Activated CD4-positive, CD25-positive, alpha-beta regulatory T cell treated with anti-CD3 and anti-CD28 coated beads, Interleukin-2, amount 50 U/mL, for 16 hours (primary cell): ENCODE measurements at places on chromosomes 11 and 22.
A peak's percentile ranks its signal among the peaks of the same experiment; 100 is the strongest.

DNA sequence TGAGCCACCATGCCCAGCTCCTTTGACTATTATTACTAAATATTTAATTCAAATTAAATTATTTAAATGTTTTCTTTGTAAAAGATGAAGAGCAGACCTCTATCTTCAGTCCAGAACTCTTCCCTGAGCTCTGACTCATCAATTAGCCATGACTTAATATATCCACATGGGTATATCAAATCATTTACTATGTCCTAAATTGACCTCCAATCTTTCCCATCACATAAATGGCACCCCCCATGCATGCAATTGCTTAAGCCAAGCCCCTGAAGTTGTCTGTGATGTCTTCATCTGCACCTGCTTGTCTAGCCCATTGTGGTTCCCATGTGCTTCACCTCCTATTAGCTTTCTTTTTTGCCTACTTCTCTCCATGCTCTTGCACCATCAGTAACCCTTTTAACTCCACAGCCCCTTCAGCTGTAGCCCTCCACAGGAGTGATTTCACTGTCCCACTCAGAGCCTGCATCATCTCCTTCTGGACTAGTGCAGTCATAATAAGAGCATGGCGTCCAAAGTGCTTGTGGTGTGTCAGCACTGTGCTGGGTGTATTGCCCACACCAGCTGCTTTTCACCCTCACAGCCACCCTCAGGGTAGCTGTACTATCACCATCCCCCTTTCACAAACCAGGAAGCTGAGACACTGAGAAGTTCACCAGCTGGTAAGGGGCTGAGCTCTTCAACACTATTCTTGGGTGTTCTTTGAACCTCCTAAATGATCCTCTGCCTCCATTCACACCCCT lies 11.8 kb upstream of the THY1 start:
- DNase-seq: no peak

- DNase-seq: no peak
These were observed 18.3 kb downstream of the AMPD3 start for GRCh38 chr11:10473371-10473770.

- no peak for DNase-seq
These were observed 73.7 kb upstream of the KIRREL3 start for GRCh38 chr11:127074151-127074761.

GRCh38 chr22:32728291-32728690 lies 73.2 kb upstream of the TIMP3 start:
- no peak for DNase-seq

GRCh38 chr11:73233692-73234470 lies 15.8 kb downstream of the P2RY2 start:
- no peak for DNase-seq

GRCh38 chr11:69170704-69171103 lies 15.0 kb downstream of the SMIM38 start:
- DNase-seq: no peak

DNA sequence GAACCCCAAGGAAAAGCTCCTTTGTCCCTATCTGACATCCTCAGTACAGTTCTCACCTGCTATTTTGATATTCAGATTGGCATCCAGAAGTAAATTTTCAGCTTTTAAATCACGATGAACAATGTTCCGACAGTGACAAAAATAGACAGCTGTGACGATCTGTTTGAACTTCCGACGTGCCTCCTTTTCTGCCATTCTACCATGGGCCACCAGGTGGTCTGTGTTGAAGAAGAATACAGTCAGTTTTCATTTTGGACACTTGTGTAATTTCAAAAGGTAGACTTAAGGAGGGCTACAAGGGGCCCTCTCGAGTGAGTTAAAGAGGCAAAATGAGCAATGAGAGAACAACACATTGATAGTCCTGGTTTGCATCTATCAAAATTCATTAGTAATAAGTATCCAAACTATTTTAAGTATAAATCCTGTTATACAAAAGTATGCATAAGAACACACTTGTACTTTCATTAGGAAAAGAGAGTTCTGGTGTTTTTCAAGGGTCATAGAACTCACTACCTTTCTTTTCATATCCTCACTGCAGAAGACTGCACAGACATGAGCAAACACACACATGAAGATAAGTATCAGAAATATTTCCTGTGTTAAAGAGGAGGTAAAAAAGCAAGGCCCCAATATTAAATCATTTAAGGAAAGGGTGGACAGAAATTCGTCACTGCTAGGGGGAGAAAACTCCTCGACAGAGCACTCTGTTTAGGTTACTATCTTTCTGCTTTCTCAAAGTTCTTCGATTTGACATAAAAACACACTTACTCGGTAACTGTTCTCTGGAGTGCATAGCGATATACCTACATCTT lies 89.9 kb upstream of the APOA1 start:
- DNase-seq: no peak

GRCh38 chr11:20161230-20161918 lies 1.1 kb upstream of the DBX1 start:
- DNase-seq: no peak

GRCh38 chr11:8080674-8081590 lies at the start of gene TUB:
TUB (plus strand) TSS chr11:8081211; CDS start chr11:8081511, 300 bp downstream.
- DNase-seq: no peak

- no peak for DNase-seq
These were observed 24.8 kb upstream of the CYB5R3 start for GRCh38 chr22:42673898-42674401.

- DNase-seq: no peak
These were observed 92.3 kb upstream of the PARVA start for GRCh38 chr11:12285106-12285505.

GRCh38 chr11:82229341-82229740 lies 504.3 kb downstream of the FAM181B start:
- no peak for DNase-seq

GRCh38 chr11:78647266-78647915 lies 72.7 kb upstream of the NARS2 start:
- DNase-seq: no peak

DNA sequence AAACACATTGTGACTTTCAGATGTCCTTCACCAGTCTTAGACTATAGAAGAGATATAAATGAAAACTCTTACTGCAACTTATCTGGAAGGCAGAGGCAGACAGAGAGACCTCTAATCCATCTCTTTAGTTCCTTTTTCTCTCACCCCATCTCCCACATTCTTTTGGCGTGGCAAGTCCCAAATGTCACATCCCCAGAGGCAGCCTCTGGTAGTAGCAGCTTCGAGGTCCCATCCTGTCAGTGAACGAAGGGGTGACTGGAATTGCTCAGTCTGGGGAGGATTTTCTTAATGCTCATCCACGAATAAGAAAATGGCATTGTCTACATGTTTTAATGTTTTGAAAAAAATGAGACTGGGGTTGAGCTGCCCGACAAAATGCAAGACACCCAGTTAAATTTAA lies 201.4 kb downstream of the GRIA4 start:
- DNase-seq: no peak

GRCh38 chr22:39092111-39092862 lies 4.8 kb upstream of the APOBEC3H start:
- DNase-seq: no peak

DNA sequence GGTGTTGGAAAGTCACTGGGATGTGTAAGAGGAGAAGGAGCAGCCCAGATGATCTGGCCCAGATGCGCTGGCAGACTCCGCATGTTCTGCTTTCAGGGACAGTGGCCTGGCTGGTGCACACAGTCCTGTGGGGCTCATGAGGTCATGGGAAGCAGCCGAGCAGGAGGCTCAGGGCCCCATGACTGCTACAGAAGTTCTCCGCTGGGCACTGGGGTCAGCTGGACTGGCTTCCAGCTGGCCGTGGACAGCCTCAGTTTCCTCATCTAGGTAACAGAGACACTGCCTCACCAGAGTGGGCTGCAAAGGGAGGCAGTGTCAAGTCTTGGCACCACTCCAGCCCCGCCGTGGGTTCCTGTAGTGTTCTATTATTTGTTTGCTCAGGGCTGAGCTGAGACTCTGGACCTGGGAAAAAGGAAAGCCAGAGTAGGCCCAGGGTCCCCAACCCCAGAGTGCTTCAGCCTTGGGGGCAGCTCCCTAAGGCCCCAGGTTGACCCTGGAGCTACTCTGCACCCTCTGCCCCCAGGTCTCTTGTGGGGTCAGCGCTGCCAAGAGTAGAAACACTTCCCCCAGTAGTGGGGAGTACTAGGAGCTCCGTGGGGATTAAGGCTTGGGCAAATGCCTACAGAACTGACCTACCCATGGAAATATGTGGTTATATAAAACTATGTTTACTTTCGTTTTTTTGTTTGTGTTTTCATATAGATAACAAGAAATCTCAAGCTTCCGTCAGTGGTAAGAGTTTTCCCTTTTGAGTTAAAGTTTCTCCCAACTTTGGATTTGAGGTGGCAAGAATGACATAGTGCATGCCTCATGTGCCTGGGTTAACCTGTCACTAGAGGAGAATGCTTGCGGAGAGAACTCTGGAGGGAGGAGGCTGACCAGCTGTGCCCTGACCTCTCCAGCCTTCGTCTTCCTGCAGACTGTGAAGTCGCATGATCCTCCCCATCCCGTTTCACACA lies 45.3 kb downstream of the MED15 start:
- DNase-seq: no peak

DNA sequence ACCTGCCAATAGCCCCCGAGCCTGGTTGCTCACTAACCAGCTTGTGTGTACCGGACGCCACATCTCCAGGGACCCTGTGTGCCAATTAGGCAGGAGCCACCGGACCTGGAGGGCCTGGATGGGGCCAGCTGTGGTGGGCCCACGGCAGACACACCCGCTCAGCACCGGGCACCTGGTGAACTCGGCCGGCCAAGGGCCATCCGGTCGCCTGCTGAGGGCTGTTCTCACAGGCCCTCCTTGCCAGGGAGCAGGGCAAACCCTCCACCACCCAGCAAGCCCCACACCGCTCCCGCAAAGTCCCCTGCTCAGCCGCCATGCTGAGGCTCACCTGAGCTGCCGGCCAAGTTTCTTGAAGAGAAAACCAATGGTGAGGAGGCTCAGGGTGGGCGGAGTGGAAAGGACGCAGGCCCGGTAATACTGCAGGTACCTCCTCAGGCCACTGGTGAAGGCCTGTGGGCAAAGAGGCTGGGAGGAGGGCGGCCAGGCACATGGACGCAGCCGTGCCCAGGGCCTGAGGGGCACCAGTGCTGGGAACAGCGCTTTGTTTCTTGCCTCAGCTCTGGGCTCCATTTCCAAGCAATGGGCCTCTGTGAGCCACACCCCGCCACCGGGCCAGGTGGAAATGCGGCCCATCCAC lies 17.1 kb downstream of the TUBGCP6 start:
- no peak for DNase-seq

GRCh38 chr11:44275241-44275640 lies 34.7 kb downstream of the ALX4 start:
- DNase-seq: no peak

DNA sequence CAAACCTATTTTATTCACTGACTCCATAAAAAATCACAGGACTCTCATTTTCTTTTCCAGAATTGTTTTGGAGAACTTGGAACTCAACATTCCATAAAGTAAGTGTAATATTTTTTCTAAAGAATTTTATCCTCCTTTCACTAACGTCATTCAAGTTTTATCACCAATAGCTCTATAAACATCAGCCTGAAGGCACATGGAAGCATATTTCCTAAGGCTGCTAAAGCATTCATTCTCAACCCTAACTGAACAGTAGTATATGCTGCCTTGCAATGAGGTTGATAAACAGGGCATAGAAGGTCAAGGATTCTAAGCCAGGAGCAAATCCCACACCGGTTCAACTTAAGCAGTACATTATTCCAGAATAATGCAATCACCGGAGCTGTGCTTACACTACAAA lies 273.9 kb downstream of the RAB38 start:
- no peak for DNase-seq

- no peak for DNase-seq
These were observed 17.6 kb upstream of the CLPB start for GRCh38 chr11:72451831-72452376.

DNA sequence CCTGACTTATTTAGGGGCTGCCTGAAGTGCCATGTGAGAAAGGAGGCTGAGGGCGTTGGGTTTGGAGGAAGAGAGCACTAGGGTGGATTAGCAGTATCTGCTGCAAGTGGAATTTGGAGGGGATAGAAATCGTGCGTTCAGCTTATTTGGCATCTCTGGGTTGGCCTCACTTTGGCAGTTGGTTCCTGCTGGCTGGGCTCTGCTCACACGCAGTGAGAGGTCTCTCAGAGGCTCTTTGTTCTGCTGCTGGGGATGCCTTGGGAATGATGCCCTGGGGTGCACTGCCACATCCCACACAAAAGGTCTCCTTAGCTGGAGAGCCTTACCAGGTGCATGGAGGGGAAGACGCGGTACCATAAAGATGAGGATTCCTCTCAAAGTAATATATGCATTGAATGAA lies 17.7 kb upstream of the MICAL2 start:
- no peak for DNase-seq

GRCh38 chr22:36212901-36213300 lies 11.3 kb upstream of the APOL4 start:
- DNase-seq: no peak

- DNase-seq: no peak
These were observed 42.5 kb upstream of the PAMR1 start for GRCh38 chr11:35567737-35568465.

DNA sequence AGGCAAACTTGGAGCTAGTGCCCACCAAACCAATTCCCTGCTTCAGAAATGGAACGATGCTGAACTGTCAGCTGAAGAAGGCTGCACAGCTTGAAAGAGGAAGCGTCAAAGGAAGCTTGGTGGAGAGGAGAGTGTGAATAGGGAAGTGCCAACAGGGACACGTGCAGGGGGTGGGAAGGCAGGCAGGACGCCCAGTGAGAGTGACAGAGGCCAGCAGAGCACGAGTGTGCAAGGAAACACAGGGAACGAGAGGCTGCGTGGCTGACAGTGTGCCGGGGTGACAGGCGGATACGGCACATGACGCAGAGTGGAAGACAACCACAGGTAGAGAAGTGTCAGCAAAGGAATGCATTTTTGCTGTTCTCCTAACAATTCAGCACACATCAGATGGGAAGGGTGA lies 196.4 kb downstream of the LARGE1 start:
- DNase-seq: no peak

DNA sequence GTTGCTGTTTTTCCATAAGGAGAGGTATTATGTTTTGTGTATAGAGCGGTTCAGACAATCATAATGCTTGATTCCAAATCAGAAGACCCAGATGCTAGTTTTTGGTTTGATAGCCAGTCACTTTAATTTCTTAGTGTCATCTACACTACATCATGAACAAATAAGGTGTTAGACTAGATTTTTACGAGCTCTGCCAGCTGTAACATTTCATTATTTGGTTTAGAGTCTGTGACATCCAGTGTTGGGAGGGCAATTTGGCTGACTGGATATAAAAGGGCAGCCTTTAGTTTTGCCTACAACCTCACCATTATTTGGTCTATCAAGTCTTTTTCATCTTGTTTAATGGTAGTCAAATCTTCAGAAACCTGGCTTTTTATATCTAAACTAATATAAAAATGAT lies 30.2 kb upstream of the FBXO3 start:
- no peak for DNase-seq

GRCh38 chr11:62466444-62466843 lies 47.6 kb downstream of the SCGB1A1 start:
- no peak for DNase-seq

GRCh38 chr11:88886796-88887195 lies 179.0 kb downstream of the GRM5 start:
- DNase-seq: no peak

GRCh38 chr11:74749127-74749964 lies 697 bp downstream of the RNF169 start:
- DNase-seq: peak; percentile 17
